NCI-H774 (cell line): ENCODE measurements at places on chromosomes 4 and X.
A peak's percentile ranks its signal among the peaks of the same experiment; 100 is the strongest.

- no peak for DNase-seq
Measured at GRCh38 chrX:437661-438390, 51.1 kb upstream of the PPP2R3B start.

GRCh38 chr4:27692158-27692557, 831.5 kb downstream of the STIM2 start:
- no peak for DNase-seq

- DNase-seq, result no peak
Measured at GRCh38 chr4:132587626-132588025, 561.5 kb upstream of the PCDH10 start.

DNA sequence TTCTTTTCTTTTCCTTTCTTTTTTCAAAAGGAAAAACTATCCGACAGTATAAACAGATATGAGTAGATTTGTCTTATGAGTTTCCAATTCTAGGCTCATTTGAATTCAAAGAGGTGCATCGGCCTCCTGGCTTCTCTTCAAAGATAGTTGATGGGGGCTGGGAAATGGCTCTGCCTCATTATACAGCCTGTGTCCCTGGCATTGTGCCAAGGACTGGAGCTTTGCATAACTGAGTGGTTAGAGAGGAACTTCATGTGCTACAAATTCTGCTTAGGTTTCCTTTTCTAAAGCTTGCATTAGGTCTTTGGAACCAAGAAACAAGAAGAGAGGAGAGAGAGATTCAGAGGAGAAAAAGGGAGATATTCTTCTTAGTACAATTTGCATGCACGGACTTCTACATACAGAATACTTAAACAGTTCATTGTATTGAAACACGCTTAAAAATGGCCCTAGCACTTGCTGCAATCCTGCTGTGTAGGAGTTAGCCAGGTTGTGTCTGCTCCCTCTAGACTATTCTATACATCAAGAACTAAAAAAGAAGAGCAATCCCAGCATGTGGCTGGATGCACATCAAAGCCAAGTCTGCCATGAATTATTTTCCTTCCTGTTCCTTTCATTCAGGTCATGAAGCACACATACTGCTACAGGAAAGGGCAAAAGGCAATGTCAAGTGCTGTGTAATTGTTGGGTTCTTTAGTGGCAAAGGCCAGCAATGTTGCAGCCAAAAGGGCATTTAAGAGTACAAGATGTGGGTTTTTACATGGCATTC, 70.9 kb downstream of the INTS12 start:
- DNase-seq, result peak; percentile 11

DNA sequence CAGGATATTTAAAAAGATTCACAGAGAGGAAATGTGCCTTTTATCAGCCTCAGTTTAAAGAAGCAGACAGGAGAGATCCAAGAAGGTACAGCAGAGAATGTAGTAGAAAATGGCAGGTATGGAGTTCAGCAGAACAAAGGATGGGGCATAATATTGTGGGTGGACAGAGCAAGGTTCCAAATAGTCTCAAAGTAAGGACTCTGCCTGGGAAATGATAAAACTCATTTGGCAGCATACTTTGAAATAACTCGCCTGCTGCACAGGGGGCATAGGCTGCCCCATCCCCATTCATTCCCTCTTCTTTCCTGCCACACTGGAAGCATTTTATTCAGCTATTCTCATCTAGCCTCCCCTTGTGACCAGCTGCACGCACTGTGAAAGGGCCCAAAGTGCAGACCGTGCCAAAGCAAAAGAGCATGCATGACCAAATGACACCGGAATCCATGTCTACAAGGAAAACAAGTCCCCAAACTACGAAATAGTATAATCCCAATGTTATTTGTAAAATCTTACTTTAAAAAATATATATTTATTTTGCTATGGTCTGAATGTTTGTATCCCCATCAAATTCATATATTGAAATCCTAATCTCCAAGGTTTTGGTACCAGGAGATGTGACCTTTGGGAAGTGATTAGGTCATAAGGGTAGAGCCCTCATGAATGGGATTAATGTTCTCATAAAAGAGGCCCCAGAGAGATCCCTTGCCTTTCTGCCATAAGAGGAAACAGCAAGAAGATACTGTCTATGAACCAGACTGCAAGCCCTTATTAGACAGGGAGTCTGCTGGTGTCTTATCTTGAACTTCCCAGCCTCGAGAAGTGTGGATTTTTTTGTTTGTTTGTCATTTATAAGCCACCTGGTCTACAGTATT, 77.4 kb upstream of the PRSS48 start:
- DNase-seq, result no peak
